ENCODE measurements at places on chromosomes 11 and 22.

GRCh38 chr22:37493979-37494378 lies 7.8 kb upstream of the MFNG start:
- DNase-seq, result no peak

GRCh38 chr22:25403811-25404471 lies 160.5 kb upstream of the GRK3 start:
- DNase-seq, result no peak

DNA sequence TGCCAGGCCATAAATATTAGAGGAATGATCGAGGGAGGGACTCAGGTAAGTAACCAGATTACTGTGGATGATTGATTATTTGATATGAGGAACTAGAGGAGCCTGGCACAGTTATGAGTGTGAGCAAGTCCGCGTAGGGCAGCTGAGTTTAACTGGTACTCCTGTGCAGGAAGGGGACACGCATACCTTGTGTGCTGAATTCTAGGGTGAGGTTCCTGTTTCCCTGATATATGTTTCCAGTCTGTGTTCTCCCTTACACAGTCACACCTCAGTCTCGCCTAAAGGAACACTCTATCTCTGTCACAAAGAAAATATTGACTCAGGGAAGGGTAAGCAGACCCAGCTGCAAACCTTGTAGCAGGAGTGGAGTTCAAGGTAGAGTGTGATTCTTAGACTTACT lies 17.4 kb downstream of the SGSM3 start:
- DNase-seq, result no peak

DNA sequence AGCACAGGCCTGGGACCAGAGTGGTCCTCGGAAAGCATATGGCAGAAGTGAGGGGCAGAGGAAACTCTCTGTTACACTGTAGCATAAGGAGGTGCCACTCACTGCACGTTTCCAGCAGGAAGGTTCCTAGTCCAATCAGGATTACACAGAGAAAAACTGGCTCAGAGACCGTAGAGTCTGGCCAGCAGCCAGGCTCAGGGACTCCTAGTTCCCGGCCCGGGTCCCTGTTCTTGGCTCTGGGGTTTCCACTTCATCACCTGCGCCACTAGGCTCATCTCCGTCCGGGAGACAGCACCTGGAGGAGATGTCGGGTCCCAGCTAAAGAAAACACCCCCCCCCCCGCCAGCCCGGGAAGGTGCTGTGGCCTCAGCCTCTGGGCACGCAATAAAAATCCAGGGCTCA lies 1.1 kb downstream of the TTLL12 start:
- no peak for DNase-seq

- DNase-seq, result no peak
These were observed 8.9 kb downstream of the KCNK7 start for GRCh38 chr11:65586676-65587075.

DNA sequence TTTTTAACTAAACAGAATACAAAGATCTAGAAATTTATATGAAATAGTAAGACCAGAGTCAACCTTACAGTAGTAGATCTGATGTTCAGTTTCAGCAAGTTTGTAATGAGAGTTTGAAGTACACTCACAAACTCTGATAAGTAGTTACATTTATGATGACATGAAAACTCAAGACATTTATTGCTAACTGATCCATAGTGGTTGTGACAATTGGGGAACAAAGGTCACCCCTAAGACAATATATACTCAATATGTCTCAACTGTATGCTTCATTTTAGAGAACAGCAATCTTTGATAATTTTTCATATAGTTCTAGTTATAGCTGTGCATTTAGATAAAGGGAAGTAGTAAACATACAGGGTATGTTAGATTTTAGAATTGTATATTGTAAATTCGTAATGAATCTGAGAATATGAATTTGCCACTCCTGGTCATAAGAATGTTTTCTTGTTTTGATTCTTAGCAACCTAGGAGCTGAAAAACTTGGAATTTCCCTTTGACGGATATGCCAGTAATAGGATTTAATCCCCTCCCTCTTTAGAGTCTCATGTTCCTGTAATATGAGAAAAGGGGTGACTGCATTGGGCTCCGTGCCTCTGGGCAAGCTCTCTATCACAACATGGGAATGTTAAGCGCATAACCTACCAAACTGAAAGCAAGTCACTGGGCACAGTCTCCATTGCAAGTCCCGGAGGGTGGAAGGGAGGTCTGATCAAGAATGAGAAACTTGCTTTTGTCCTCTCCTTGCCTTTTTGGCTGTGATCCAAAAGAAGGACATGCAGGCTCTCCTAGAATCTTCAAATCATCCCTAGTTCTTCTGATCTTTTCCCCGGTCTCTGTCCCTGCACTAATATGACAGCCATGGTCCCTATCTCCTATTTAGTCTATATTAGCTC lies 11.4 kb downstream of the OR10D3 start:
- no peak for DNase-seq

GRCh38 chr11:128482512-128483191 lies 104.7 kb downstream of the ETS1 start:
- no peak for DNase-seq

DNA sequence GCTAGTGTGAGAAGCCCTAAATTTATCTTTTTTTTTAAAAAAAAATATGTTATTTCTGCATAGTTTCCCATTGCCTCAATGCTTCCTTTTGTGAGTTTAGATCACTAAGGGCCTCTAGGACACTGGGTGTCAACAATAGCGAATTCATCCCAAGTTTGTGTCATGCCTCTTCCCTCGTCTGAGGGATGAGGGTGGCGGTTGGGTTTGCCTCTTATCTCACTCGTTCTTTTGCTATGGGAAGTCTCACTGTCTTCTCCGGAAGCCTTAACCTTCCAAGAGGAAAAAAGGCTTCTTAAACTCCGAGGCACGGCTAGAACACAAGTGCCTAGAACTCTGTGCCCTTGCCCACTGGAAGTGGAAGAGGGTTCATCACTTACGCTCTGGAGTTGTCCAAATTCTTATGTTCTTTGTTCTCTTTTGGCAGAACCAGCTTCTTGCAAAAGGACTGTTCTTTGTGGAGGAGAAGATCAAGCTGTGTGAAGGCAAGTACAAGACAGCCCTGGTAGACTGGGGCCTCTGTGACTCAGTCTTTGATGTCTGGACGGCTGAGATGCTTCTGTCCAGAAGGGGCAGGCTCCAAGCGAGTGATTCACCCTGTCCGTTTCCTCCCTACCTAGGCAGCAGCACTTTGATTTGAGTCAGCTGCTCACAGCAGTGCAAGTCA lies 78.5 kb downstream of the TRAF6 start:
- peak; percentile 66 for DNase-seq

DNA sequence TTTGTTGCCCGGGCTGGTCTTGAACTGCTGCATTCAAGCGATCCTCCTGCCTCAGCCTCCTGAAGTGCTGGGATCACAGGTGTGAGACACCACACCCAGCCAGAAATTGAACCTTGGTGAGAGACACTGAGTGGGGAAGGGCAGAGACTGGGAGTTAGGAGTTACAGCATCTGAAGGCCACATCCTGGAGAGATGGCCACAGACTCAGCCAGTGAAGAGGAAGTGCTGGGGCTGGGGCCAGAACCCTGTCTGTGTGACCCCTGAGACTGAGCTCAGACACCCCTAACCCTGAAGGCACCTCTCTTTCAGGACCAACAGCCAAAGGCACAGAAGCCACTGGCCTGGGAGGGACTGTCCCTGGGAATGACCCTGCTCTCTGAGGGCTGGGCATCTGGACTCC lies 33.8 kb downstream of the TXN2 start:
- DNase-seq, result no peak

GRCh38 chr11:76524919-76525318 lies 80.1 kb downstream of the EMSY start:
- no peak for DNase-seq

DNA sequence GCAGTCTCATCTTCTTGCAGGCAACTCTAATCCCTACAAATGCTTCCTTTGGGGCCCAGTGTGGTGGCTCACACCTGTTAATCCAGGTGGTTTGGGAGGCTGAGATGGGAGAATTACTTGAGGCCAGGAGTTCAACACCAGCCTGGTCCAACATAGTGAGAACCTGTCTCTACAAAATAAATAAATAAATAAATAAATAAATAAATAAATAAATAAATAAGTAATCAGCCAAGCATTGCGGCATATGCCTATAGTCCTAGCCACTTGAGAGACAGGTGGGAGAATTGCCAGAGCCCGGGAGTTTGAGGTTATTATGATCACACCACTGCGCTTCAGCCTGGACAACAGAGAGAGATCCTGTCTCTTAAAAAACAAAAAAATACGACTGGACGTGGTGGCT lies 34.1 kb upstream of the RRAS2 start:
- DNase-seq, result no peak

DNA sequence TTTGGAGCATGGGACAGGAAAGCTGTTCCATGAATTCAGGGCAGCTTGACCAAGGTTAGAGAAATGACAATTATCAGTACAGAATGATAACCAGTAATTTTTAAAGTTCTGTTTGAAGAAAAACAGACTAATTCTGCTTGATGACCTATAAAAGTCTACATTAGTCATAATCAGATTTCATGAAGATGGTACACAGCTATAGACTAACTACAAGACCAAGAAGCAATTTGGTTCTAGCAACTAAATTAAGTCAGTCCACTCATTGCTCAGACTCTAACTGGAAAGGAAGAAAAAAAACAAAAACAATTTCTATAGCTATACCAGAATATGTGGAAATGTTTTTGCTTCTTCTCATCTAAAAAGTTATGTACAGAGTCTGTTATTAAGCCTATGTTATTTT lies 24.9 kb downstream of the MRTFA start:
- DNase-seq, result no peak

GRCh38 chr22:49650336-49651241 lies 177.1 kb downstream of the BRD1 start:
- no peak for DNase-seq

DNA sequence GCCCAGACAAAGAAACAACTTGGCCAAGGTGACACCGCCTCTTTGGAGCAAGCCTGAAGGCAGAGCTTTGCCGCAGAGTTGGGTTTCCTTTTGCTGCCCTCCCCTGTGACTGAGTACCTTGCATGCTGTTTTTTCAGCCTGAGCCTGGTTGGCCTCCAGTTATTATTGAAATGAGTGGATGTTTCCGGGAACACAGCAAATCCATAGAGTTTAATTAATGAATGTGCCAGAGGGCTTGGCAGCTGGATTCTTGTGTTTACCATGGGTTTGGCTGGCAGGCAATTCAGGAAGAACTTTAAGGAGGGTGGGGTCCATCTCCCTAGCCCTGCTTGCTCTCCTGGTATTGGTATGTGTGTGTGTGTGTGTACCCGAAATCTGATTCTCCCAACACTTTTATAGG lies 65.6 kb upstream of the CRYBB3 start:
- no peak for DNase-seq

GRCh38 chr11:104609311-104610085 lies 288.8 kb downstream of the CASP12 start:
- peak; percentile 28 for DNase-seq

- no peak for DNase-seq
These were observed 4.2 kb downstream of the TST start for GRCh38 chr22:37014835-37015586.

DNA sequence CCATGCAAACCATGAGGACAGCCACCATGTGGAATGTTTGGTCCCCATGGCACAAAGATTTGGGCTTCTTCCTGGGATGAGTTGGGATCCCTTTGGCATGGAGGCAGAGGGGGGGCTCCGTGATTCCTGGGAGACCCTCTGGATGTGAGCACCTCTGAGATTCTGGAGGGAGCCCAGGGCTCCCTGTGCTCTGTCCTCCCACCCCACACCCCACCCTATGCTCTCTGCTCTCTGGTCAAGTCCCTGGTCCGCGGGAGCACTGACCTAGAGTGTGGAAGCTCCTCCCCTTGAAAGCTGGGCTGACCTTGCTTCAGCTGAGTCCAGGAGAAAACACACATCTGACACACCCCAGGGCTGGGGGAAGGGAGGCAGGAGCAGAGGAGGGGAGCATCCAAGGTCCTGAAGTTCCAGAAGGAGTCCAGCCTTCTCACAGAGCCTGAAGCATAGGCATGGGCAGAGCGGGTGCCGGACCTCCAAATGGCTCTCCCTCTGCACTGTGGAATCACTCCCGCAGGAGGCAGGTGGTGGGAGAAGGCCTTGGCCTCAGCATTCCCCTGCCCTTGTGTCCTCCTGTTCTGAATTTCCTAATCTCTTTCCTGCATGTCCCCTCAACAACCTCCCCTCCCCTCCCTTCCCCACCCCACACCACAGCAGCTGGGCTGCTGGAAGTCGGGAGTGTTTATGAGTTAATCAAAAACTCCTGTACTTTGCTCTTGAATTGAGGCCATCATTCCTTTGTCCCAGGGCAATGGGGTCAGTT lies 25.7 kb upstream of the OAF start:
- no peak for DNase-seq

GRCh38 chr11:94581926-94582325 lies 14.8 kb downstream of the PIWIL4 start:
- DNase-seq, result no peak

GRCh38 chr11:66413167-66413566 lies 7.7 kb upstream of the NPAS4 start:
- no peak for DNase-seq

DNA sequence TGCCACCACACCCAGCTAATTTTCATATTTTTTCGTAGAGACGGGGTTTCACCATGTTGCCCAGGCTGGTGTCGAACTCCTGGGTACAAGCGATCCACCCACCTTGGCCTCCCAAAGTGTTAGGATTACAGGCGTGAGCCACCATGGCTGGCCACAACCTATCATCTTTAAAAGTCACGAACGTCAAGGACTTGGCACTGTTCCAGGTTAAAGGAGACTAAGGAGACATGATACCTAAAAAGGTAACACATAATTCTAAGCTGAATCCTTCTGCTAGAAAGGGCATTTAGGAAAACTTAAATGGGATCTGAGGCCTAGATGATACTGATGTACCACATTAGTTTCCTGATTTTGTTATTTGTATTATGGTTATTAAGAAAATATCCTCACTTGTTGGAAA lies 43.3 kb upstream of the SYT9 start:
- DNase-seq, result no peak

DNA sequence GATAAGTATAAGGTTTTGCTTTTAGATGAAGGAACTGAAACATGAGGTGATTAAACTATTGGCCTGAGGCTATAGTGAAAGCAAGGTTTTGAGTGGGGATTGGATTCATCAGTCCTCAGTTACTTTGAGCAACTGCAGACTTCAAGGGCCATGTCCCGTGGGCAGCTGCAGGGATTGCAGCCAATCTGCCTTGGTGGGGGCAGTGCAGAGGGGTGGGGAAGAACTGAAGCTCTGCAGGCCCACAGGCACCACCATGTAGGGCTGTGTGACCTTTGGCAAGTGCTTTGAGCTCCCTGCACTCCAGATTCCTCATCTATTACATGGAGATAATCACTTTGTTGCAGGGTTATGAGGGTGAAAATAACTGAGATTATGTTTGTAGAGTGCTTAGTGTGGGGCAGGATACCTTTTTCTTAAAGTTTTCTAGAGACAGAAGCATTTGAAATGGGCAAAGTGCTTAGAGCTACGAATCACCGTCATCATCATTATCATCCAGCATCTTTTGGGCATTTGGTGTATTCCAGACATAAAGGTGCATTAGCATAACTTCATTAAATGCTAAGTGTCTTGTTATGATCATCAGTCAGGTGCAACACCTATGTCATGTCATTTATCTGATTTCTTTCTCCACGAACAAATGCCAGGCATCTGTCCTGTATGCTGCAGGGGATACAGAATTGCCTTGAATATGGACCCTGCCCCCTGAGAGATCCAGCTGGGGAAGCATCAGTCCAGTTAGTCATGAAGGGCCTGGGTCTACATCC lies 72.1 kb upstream of the TENM4 start:
- DNase-seq, result no peak

GRCh38 chr11:69702239-69702691 lies 1.6 kb downstream of the FGF19 start:
- no peak for DNase-seq

Data from fibroblast of skin of left quadriceps (primary cell).